Hypothalamus (tissue), 51 donors: ENCODE measurements at places on chromosomes 6 and 20.

DNA sequence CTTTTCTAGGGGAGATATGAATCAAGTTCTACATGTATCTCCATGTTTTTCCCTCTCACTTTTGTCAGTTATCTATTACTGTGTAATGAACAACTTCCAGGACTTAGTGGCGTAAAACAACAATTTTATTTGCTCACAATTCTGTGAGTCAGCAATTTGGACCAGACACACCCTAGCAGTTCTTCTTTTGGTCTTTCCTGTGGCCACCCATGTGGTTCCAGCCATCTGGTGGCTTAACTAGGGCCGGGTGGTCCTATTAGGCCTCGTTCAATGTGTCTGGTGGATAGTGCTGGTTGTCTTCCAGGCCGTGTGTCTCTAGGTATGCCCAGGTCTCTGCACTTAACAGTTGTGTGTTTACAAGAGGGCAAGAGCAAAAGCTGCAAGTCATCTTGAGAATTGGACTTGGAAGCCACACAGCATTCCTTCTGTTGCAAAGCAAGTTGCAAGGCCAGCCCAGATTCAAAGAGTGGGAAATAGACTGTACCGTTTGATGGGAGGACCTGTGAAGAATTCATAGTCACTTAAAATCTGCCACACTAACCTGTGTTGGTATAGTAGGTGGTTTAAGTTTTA, 20.8 kb upstream of the SLC35D3 start:
- DNase-seq = no peak

DNA sequence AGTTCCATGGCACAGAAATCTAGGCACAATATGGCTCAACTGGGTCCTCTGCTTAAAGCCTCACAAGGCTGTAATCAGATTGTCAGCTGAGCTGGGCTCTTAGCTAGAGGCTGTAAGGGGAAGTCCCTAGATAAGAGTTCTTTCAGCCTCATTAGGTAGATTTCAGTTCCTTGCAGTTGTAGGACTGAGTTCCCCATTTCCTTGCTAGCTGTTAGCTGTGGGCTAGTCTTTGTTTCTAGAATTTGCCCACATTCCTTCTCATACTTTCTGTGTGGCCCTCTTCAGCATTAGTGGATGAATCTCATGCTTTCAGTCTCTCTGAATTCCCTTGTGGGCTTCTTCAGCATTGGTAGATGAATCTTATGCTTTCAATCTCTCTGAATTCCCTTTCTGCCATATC, 71.0 kb upstream of the MRAP2 start:
- no peak for DNase-seq

- DNase-seq = no peak
These were observed 84.4 kb downstream of the WASF1 start for GRCh38 chr6:110095101-110095500.

DNA sequence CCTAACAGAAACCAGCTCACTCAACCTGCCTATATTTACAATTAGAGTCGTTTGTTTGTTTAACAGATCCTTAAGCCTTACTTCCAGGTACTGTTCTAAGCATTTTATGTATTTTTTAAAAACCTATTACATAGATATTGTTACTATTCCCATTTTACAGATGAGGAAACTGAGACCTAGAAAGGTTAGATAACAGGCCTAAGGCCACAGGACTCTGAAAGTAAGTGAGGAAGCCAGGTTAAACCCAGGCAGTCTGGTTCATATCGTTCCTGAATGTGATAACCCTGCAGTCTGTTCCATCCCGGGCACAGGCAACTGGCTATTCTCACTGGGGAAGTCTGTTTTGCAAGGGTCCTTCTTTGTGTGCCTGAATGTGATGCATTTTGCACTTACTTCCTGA, 322.2 kb downstream of the FARS2 start:
- DNase-seq = no peak

- DNase-seq = no peak
These were observed 18.3 kb downstream of the SDCBP2 start for GRCh38 chr20:1310506-1311190.

DNA sequence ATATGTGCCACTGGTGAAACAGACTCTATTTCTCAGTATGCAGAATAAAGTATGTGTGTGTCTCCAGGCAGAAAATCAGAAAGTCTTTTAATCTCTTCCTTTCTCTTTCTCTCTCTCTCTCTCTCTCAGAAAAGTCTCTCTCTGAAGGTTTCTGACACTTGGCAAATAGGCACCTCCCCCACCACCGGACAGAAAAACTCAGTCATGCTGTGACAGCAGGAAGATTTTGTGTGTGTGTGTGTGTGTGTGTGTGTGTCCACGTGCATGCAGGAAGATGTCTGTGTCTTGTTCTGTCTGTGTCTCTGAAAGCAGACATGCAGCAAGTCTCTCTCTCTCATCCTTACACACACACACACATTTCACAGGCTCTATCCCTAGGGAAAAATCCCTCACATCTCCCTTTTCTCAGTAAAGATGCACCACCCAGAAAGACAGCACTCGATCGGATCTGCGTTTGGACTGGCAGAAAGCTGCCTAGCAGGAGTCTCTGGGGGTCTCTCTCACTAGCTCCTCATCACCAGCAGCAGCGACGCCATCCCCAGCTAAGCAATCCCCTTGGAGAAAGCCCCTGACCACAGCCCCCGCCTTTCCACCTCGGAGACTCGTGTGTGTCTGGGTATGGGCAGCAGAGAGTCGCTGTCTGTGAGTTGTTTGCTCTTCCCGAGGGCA, 98.3 kb downstream of the EDN3 start:
- no peak for DNase-seq

DNA sequence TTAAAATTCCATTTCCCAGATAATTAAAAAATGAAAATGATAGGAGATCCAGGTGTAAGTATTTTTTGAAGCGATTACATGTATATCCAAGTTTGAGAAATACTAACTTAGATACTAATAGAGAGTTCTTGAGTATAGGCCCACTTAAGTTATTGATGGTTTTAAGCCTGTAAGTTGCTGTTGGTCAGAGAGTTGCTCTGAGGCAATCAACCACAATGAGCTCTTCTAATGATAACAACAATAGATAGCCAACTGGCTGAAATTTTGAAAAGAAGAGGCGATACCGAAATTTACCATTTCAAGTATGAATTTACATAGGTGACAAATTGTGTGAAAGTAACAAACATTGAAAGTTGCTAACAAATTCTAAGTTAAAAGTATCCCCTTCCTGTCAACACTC, 209.5 kb downstream of the MANEA start:
- DNase-seq = no peak

- no peak for DNase-seq
These were observed 112.0 kb downstream of the BACH2 start for GRCh38 chr6:90184334-90185298.

GRCh38 chr20:53643031-53643832, 49.6 kb upstream of the ZNF217 start:
- DNase-seq = no peak

- DNase-seq = no peak
These were observed 223.6 kb downstream of the EYA2 start for GRCh38 chr20:47118206-47118605.

GRCh38 chr20:25257756-25258475, 10.0 kb downstream of the PYGB start:
- DNase-seq = no peak

- DNase-seq = no peak
These were observed 157.8 kb upstream of the TSHZ2 start for GRCh38 chr20:52814371-52814770.

DNA sequence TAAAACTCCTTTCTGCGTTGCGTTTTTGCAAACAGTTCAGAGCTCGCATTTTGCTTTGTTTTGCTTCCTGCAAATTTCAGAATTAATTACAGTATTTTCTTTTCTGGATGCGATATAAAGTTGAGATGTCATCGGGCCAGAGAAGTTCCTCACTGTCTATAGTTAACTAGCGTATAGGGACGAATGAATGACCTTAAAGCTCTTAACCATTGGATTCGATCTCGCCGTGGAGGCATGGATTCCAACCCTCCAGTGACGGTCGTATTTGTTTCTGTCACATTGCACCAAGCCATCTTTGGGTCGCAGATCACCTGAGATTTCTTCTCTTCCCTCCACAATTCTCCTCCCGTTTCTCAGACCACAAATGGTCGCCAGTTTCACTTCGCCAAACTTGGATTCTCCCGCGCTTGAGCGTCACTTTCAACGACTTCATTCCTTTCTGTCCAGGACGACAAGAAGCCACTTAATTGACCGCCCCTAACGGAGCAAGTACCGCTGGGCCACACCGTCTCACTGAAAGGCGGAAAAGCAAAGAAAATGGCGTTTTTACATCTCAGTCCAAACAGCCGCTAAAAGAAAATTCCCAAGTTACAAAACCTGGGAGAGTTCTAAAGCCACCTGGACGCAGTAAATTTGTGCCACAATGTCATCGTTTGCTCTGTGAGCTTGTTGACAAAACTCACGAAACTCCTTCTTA, 85.3 kb upstream of the ZNF184 start:
- no peak for DNase-seq

- no peak for DNase-seq
These were observed 2.3 kb downstream of the DEFB124 start for GRCh38 chr20:31472395-31473330.

- no peak for DNase-seq
These were observed 955 bp downstream of the DLL1 start for GRCh38 chr6:170289951-170290295.

GRCh38 chr6:5334341-5334740, 73.0 kb downstream of the FARS2 start:
- no peak for DNase-seq
